ENCODE measurements at places on chromosomes 2 and 18.

- DNase-seq = no peak
Measured at GRCh38 chr2:112085375-112085730, 30.3 kb downstream of the TMEM87B start.

- DNase-seq = no peak
Measured at GRCh38 chr2:53033411-53033810, 734.2 kb upstream of the CHAC2 start.

GRCh38 chr18:37231251-37231650, 334.3 kb downstream of the CELF4 start:
- DNase-seq = no peak

- no peak for DNase-seq
Measured at GRCh38 chr2:199770716-199771115, 80.3 kb downstream of the FTCDNL1 start.

- DNase-seq = no peak
Measured at GRCh38 chr2:15728245-15728938, 136.7 kb downstream of the DDX1 start.

DNA sequence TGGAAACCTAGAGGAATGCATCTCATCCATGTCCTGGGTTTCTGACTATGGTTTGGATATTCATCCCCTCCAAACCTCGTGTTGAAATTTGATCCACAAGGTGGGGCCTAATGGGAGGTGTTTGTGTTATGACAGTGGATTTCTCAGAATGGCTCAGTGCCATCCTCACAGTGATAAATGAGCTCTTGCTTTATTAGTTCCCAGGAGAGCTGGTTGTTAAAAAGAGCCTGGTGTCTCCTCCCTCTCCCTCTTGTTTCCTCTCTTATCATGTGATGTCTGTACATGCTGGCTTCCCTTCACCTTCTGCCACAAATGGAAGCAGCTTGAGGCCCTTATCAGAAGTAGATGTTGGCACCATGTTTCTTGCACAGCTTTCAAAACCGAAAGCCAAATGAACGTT, 424.3 kb downstream of the DCC start:
- no peak for DNase-seq

- no peak for DNase-seq
Measured at GRCh38 chr2:24842081-24843050, 49.1 kb downstream of the CENPO start.

DNA sequence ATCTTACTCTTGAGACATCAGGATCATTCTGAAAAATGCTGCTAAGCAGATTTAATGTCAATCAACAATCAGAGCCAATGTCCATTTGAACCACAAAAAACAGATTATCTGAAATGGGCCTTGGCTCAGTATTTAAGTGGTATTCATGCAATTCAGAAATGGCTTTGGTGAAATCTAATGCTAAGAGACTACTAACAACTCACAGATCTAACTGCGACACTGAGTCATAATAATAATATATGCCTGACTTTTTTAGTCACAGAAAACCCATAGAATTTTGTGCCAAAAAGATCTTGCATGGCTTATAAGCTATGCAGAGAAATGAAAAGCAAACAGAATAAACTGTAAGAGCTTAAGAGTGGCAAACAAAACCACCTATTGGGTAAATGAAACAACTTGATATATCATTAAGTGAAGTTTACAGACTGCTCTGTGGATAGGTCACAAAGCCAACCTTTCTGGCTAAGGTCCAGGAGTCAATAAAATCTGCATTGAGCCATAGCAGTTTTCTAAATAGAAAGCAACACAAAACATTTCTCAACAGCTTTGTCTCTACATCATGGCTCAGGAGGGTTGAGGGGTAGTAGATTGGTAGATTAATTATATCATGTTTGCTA, 234.3 kb downstream of the LRATD1 start:
- DNase-seq = no peak

DNA sequence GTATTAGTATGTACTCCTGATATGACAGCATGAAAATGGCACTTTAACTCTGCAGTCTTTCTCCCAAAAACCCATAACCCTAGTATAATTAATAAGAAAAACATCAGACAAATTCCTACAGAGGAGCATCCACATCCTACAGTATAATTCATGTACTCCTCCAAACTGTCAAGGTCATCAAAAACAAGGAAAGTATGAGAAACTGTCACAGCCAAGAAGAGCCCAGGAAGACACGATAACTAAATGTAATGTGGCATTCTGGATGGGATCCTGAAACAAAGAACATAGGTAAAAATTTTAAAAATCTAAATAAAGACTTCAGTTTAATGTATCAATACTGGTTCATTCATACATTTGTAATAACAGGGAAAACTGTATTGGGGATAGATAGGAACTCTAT, 88.2 kb downstream of the SLC66A3 start:
- DNase-seq = no peak

DNA sequence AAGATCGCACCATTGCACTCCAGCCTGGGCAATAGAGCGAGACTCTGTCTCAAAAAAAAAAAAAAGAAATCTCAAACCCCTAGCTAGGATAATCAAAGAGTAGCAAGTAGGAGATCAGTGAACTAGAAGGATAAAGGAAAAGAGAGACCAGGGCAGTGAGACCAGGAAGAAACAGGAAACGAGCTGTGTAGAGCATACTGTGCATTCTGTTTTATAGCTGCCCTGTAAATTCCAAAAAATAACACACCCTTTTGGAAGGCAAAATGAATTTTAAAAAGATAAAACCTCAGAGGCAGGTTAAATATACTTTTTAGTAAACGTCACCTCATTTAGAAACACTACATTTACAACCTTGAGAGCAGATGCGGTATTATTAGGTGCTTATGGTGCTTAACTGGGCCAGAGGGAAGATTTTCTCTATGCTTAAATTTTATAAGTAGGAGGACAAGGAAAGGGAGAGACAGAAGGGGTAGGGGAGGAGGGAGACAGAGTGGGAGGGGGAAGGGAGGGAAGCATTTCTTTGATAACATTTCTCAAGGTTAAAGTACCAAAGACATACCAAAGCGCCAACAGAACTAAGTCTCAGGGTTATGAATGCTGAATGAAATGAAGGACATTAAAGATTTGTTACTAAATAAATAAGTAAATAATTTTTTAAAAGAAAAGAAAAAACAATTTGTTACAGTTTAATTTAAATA, 30.1 kb downstream of the FEZ2 start:
- no peak for DNase-seq

GRCh38 chr2:44671276-44671675, 270.2 kb upstream of the SIX3 start:
- DNase-seq = no peak
